ENCODE measurements at places on chromosomes 6 and 20.

- no peak for DNase-seq
These were observed 47.0 kb downstream of the PRL start for GRCh38 chr6:22249711-22250350.

GRCh38 chr20:33262658-33263065, 20.4 kb upstream of the BPIFB1 start:
- DNase-seq, result no peak

- no peak for DNase-seq
These were observed 33.9 kb downstream of the JAG1 start for GRCh38 chr20:10639737-10640556.

GRCh38 chr20:20465252-20465651, 97.3 kb downstream of the INSM1 start:
- no peak for DNase-seq

- no peak for DNase-seq
These were observed 573.0 kb downstream of the CD109 start for GRCh38 chr6:74268815-74269599.

DNA sequence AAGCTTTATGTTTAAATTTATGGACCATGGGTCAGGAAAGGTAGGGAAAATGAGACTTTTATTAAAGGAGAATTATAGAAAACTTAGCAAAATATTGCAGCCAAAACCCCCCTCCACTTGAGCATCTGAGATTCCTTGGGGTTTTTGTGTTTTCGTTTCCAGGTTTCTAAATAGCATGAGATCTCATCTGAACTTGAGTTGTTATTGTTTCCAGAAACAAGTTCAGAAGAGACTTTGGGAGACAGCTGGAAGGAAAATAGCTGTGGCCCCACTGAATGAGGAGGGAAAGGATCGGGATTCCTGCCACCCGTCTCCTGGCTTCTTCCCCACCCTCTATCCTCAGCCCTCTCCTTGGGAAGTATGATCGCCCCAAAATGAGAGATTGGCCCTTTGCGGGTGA, 75.5 kb downstream of the TBC1D7 start:
- no peak for DNase-seq

- DNase-seq, result no peak
These were observed 128.9 kb downstream of the CD164 start for GRCh38 chr6:109253366-109253765.

- no peak for DNase-seq
These were observed 50.3 kb downstream of the FOXA2 start for GRCh38 chr20:22533823-22534751.

DNA sequence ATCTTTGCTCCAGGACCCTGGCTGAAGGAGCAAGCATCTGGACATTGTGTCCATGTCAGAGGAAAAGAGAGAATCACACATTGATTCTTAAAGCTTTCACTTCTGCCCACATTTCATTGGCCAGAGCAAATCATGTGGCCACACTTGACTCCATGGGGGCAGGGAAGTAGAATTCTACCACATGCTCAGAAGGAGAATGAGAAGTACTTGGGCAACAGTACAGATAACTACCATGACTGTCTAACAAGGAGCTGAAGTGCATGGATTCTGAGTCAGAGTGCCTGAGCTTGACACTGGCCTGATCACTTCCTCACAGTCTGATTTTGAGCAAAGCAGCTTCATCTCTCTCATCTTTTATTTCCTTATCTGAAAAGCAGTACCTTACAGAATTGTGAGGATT, 38.6 kb downstream of the GHRH start:
- no peak for DNase-seq

DNA sequence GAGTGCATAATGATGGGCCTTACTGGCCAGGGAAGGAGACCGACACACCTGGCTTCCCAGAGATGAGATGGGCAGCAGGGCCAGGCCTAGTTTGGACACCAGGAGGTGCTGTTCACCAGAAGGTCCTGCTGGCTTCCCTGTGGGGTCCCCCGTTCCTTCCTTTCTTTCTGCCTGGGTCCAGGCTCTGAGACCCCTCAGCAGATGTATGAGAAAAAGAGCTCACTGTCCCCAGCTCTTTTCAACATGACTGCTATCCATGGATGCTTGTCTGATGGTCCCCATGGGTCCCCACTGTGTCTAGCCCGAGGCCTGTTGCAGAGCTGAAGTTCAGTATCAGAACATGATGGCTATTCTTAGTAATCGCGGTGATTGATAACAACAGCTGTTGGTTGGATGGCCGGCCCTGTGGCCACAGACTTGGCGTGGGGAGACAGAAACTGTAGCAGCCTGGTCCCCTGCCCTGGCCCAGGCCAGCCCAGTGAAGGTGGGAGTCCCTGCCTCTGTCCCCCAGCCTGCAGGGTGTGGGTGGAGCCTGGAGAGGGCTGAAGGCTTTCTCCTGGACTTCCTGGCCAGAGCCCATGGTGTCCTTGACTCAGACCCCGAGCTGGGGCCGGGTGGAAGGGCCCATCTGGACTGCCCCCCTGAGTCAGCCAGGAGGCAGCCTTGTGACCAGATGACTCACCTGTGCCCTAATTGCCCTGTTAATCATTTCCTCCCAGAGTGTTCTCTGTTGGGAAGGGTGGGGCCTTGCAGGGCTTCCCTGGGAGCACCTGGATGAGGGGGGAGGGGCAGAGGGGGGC, 9.9 kb upstream of the BAK1 start:
- no peak for DNase-seq

DNA sequence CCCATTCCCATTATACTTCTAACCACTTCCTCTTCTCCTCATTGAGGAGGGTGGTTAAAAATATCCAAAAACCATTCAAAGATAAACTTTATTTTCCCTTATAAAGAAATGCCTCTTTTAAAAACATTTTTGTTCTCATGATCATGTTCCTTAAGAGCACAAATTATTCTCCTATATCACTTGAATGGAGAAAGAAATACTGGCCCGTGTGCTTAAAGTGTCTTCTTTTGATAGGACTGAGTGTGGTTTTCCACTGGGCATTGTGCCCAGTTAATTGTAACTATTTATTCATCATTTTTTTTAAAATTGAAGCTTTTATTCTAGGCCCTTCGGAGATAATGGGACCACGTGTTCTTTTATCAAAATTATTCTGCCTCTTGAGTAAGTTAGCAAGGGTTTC, 871.5 kb downstream of the QKI start:
- no peak for DNase-seq

- DNase-seq, result no peak
These were observed 55.0 kb downstream of the BMP7 start for GRCh38 chr20:57211406-57211805.

DNA sequence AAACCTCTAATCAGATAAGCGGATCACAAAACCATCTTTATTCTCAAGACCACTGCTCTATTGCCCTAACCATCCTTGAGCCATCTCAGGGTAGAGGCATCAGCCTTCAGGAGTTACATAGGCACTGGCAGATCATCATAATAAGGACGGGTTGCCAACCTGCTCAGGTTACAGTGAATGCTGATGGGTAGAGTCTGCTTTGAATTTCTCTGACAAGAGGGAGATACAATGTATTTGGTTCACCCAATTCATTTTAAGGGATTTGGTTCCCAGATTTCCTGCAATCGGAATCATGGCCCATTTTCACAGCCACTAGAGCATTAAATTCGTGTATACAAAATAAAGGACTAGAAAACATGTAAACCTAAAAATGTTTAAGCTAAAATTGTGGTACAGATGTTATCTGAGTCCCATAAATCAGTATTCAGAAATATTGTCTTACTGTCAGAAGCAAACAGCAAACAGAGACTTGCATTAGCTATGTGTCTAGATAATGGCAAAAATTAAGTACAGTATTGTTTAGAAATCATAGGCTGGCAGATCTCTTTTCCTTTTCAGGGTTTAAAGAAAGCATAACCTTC, 41.9 kb upstream of the TMEM170B start:
- DNase-seq, result no peak

- no peak for DNase-seq
These were observed 8.8 kb upstream of the RSPH3 start for GRCh38 chr6:159008656-159009288.

DNA sequence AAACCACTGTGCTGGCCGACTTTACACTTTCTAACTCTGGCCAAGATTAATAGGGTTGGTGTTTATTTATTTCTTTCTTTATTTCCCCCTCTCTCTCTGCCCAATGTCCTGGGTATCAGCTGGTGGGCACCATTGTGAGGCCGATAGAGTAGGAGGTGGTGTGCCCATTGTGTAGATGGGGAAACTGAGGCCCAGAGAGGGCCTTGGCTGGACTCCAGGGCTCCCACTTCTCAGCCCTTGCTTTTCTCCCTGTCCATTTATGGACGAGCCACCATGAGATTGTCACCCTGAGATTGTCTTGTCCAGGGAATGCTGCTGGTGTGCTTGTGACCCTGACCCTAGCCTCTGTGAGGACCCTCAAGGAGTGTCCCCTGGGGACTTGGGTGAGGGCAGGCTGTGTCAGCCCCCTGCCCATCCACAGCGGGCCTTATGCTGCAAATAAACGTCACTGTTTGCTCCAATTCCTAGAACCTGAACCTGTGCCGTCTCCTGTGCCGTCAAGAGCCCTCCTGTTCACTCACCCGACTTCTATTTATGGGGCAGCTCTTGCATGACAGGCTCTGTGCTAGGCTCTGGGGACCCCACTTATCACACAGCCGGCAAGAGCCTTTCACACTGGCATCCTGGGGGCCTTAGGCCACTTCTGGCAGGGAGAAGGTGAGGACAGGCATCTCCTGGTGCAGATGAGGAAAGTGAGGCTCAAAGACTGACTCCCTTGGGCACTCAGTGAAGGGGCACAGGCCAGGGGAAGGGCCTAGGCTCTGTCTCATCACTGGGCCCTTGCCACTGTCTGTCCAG, 24.8 kb downstream of the SUN5 start:
- no peak for DNase-seq

- DNase-seq, result no peak
These were observed 9.8 kb downstream of the NELFCD start for GRCh38 chr20:58990651-58991445.

DNA sequence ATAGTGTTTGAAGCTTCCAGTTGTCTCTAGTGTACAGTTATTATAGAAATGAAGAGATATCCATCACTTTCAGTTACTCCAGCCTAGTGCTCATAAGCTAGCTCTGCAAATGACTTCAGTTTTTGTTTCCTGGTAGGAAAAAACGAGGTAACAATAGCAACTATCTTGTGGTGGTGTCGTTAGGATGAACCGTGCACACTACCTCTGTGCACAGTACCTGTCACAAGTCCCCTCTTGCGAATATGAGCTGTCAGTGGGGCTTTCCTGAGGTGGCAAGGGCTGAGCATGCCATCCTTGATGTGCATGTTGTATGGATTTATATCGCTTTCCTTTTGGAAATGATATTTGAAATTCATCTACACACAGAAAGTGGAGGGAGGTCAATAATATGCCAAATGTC, 151.8 kb downstream of the ARID1B start:
- no peak for DNase-seq

GRCh38 chr6:114785235-114786127, 442.7 kb upstream of the HS3ST5 start:
- DNase-seq, result no peak

GRCh38 chr6:144582939-144583613, 297.9 kb downstream of the UTRN start:
- no peak for DNase-seq

DNA sequence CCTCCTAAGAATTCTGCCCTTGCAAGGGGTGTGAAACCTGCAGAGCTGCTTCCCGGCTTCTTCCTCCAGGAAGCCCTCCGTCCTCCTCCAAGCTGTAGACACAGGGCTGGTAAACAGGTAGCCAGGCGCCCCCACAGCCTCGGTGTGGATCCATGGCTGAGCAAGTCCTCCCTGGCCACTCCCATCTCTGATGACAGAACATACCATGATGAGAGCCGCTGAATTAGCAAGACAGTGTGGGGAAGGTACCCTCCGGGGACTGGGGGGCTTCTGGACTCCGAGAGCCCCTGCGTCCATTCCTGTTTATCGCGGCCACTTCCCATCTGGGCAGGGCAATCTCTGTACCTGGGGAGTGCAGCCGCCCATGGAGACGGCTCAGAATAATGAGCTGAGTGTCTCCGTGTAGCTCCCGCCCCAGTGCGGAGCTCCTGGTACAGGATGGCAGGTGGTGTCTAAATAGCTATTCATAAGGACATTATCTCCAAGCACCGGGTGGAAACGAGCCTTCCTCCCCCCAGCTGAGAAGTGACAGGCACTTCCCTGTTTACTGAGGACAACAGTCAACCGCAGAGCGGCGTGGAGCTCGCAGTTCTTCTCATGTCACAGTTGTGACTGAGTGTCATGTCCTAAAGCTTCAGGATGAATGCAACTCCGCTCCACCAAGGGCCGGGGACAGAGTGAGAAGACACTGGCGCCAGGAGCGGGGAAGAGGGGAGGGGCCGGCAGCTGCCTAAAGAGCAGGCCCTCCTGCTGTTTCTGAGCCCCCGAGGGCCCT, 22.7 kb upstream of the NTSR1 start:
- no peak for DNase-seq

DNA sequence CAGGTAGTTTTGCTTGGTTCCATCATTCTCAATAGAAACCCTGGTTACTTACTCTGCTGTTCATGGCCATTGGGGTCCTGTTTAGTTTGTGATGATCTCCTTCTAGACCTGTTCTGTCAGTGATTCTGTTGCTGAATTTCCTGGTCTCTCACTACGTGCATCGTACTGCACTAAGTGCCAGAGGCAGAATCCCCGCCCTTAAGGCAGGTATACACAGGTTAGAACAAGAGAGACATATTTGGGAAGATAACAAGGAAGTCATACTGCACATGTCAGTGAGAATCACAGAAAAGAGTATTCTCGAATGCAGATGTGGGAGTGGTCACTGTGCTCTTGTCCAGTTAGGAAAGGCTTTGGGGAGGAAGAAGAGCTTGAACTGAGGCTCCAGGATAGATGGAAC, 148.1 kb upstream of the MYLIP start:
- DNase-seq, result no peak

- no peak for DNase-seq
These were observed 21.8 kb downstream of the RNF182 start for GRCh38 chr6:13946506-13946905.

DNA sequence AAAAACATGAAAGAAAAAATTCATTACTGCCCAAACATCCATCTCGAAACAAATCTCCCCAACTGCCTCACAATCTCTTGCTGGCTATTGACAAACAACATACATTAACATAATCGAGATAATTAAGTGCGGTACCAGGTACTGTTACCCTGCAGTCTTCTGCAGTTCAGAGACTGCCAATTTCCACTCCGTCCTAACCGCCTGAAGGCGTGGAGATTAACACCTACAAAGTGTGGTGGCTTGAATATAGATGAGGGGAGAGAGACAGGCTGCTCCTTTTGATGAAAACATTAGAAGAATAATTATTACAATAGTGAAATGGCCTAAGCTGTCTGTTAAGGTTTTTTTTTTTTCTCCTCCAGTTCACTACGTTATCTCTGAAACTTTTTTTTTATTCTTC, 258.9 kb upstream of the SOX4 start:
- no peak for DNase-seq

DNA sequence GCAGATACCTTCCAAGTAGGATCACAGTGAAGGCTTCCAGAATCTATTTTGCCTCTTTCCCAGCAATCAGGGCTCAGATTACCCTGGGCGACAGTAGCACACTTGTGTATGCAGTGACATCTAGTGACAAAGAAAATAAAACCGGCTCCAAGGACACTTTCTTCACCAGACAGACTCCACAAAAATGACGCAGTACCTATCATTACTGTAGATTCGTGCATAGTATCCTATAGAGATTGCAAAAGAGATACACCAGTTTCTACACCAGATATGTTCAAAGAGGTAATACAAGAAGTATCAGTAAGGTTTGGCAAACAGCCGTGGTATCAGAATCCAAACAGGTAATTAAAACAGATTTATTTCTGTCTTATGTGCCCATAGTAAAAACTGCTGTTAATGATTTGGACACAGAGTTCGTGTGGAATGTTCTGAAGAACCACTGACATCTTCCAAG, 600.4 kb upstream of the JAG1 start:
- DNase-seq, result no peak

GRCh38 chr6:42690872-42691271, 31.5 kb downstream of the PRPH2 start:
- DNase-seq, result no peak
